ENCODE measurements at places on chromosomes 2 and 18.

GRCh38 chr2:112794841-112795240 is 10.5 kb upstream of the IL1A start:
- DNase-seq = no peak

- no peak for DNase-seq
These were observed 39.9 kb downstream of the DSEL start for GRCh38 chr18:67476585-67476984.

- no peak for DNase-seq
These were observed 602.7 kb upstream of the ZNF804A start for GRCh38 chr2:183995632-183996031.

DNA sequence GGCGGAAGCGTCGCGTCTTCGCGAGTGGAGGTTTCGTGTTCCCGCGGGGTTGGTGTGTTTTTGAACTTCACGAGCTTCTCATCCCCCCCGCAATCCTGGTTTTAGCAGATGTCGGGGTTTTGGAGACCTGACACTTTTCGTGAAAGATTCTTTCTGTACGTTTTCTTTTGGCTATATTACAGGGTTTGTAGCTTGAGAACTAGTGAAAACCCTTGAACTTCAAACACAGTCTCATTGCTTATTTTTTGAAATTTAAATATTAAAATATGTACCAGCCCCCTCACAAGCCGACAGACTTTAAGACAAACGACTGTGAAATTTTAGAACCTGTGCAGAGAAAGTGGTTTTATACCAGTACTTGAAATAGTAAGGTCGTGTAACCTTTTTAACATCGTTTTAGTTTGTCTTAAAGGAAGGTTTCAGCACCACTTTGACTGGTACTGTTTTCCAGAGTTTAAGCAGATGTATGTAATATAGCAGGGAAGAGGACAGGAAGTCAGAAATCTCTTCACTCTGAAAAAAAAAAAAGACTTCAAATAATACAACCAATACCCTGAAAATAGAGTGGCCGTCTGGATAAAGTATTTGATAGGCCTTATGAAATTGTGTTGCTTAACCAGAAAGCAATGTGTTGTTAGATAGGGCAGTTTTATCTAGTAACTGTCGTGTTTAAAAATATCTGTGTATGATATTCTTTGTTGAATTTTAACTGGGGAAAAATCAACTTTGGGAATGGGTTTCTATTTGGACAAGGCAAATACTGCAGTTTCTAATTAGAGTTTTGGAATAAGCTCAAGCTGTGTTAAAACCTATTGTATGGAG is 1.4 kb downstream of the SPATS2L start:
- peak; percentile 12 for DNase-seq

GRCh38 chr2:21254170-21254965 is 130.6 kb downstream of the TDRD15 start:
- no peak for DNase-seq

DNA sequence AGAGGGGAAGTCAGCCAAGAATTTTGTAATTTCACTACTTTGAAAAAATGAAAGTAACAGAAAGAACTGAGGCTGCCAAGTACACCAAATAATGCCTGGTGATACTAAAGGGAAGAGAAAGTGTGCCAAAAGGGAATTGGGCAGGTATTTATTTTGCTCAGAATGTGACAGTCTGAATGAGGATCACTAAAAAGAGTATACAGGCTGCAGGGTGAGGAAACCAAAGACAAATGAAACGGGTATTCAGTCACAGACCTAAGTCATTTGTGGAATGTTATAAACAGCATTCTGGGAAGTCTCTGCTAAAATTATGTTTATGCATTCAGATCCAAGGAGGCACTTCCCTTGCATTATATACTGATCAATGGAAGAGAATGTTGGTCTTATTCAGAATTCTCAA is 418.6 kb upstream of the SLC39A10 start:
- no peak for DNase-seq

Data from central memory CD4-positive, alpha-beta T cell (primary cell).